ENCODE measurements at places on chromosomes 7 and 10.

DNA sequence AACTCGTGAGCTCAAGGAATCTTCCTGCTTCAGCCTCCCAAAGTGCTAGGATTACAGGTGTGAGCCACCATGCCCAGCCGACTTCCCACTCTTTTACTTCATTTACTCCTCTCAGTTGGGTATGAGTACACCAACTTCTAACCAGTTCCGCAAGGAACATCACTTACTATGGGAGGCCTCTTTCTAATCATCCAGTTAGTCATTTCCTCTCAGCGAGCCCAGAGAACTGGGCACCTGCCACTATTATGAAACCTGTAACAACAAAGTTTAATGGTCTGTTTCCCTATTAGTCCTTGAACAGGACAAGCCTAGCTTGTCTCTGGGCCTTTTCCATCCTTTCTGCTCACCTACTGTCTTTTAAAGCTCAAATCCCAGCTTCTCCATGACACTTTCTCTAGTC, 88.8 kb downstream of the DNMBP start:
- no peak for DNase-seq

DNA sequence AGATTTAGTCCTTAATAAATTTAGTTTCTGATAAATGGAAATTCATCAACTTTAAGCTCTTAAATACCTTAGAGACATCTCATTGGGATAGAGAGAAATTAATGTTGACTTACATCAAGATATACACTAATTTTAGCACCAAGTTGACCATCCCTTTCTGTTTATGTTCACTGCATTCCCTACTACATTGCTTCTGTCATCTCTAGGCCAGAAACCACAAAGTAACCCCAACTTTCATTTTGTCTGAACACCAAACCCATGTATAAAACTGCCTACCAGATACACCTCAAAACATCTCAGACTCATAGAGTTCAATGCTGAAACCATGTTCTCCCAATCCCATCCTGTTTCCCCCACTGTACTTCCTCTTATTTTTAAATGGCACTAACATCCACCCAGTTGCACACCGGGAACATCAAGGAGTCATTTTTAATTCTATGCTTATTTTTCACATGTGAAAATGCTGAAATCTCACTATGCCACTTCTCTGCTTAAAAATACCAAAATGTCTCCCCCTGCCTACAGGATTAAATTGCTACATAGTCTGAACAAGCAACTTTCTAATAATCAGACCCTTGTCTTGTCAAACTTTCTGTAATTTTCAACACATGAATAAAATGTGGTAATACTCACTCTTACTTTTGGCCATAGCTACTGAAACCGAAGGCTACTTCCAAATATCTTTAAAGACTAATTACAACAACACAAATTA, 201.6 kb downstream of the SEMA3D start:
- no peak for DNase-seq

DNA sequence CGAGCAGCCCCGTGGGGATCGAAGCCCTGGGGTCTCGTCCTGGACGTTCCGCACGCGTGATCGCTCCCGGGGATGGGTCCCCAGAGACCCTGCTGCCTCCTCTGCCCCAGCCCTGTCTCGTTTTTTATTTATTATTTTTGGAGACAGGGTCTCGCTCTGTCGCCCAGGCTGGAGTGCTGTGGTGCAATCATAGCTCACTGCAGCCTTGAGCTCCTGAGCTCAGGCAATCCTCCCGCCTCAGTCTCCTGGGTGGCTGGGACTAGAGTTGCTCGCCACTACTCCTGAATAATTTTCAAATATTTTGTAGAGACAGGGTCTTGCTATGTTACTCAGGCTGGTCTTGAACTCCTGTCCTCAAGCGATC, 319 bp upstream of the STX1A start:
- DNase-seq, result no peak

DNA sequence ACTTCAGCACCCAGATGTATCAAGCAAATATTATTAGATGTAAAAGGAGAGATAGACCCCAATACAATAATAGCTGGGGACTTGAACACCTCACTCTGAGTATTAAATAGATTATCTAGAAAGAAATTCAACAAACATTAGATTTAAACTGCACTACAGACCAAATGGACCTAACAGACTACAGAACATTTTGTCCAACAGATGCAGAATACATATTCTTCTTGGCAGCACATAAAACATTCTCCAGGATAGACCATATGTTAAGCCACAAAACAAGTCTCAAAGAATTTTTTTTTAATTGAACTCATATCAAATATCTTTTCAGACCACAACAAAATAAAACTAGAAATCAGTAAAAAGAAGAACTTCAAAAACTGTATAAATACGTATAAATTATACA, 130.4 kb downstream of the MTERF1 start:
- no peak for DNase-seq
